ENCODE measurements at places on chromosomes 16 and 17. TPM values are rescaled to one million over a fixed set of nuclear protein-coding genes. Genes with fewer than 3 reads are reported as not detected.

DNA sequence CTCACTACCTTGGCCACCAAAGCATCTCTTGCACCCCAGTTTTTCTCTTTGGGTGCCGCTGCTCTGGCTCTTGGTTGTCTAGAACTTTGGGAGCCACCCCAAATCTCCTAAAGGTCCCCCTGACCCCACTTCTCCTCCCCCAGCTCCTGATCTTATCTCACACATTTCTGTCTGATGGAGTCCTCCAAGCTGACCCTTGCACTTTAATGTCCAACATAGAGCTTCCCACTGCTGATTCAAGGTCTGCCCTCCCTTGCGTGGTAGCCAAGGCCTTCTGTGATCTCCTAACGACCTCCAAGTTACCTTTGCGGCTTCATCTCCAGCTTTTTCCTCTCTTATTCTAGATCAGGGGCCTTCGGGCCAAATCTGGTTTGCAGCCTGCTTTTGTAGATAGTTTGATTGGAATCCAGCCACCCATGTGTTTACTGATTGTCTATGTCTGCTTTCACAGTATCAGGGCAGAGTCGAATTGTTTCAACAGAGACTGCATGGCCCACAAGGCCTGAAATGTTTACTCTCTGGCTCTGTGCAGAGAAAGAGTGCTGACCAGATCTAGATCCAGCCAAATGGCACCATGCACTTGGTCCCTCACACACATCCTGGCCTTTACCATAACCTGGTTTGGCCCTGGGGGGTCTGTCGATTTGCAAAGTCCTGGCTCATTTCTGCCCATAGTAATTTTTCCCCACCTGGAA lies 168.6 kb downstream of the HAPSTR1 start:
- DNase-seq: no peak

GRCh38 chr17:72430611-72431432 lies 310.0 kb downstream of the SOX9 start:
- DNase-seq: no peak

GRCh38 chr16:66229651-66230050 lies 136.8 kb upstream of the CDH5 start:
- DNase-seq: no peak

DNA sequence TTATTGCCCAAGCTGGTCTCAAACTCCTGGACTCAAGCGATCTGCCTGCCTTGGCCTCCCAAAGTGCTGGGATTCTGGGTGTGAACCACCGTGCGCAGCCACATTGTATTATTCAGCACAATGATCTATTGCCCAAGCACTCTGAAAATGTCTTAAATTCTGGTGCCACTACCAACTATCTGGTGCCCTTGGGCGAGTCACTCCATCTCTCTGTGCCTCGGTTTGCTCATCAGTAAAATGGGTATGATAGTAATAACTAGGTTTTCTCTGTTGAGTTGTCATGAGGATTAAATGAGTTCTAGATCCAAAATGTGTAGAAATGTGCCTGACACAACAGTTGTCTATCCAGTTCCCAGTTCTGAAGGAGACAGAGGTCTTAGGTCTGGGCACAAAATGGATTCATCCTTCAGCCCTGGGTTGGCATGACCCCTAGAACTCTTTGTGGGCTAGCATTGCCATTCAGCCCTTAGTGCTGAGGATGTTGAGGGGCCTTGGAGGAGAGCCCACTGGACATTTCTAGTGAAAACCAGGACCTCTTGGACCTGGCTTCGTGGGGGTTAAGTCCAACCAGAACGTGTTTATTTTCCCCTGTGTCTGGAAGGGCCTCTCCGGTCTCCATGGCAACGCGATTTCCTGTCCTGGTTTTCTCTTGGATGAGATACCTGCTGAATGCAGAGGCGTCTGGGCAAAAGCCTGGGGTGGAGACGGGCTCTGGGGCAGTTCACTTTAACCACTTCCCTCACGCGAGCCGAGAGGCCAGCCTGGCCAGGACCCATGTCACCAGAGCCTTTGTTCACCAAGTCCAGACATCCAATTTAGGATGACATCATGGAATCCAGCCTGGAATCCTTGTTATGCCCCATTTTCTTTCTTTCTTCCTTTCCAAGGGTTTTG lies 43.7 kb upstream of the TNRC6A start:
- DNase-seq: peak; percentile 90

DNA sequence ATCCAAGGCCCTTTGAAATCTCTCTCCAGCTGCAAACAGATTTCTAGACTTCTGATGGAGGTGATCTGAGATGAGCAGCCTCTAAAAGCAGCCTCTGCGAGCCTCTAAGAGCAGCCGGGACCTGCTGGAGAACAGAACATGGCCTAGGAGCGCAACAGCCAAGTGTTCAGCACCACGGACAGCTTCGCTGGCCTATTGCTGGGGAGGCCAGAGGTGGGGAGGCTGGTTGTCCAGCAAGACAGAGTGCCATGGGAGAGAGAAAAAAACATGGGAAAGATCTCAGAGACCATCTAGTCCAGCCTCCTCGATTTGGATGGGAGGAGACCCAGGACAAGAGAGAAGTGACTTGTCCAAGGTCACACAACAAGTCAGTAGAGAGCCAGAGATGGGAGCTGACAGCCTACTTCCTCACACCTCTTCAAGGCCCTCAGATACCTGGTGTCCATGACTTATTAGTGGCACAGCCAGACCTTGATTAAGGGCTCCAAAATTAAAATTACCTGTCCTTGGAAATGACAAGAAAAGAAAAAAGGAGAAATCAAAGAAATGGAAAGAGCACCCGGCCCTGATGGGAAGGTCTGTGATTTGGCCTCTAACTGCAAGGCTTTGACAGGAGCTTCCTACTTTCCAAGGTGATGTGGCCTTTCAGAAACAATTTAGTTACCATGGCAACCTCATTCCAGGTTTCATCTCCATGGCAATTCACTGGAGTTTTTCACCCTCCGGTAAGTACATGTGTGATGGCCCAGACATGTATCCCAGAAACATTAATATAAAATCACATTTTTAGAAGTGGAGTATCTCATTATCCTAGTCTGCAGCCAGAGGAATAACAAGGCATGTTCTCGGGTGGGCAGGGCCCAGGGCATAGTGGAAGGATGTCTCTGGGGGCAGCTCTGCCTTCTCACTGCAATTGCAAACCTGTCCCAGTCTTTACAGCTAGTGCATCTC lies 14.5 kb downstream of the RPRML start:
- DNase-seq: peak; percentile 43

DNA sequence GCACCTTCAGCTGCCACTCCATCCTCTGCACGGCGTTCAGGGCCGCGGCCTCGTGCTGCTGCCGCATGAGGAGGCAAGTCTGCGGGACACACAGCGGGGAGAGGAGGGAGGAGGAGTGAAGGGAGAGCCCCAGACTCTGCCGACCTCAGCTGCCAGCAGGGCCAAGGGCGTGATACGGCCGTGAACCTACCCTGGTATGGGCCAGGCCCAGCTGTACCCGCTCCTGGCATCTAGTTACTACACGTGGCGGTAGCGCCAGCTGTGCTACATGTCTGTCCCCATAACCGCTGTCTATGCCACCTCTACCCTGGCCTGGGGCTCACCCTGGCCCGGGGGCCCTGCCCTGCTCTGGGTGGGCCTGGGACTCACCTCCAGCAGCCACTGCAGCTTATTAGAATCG lies 51.1 kb downstream of the ZNF778 start:
- no peak for DNase-seq

DNA sequence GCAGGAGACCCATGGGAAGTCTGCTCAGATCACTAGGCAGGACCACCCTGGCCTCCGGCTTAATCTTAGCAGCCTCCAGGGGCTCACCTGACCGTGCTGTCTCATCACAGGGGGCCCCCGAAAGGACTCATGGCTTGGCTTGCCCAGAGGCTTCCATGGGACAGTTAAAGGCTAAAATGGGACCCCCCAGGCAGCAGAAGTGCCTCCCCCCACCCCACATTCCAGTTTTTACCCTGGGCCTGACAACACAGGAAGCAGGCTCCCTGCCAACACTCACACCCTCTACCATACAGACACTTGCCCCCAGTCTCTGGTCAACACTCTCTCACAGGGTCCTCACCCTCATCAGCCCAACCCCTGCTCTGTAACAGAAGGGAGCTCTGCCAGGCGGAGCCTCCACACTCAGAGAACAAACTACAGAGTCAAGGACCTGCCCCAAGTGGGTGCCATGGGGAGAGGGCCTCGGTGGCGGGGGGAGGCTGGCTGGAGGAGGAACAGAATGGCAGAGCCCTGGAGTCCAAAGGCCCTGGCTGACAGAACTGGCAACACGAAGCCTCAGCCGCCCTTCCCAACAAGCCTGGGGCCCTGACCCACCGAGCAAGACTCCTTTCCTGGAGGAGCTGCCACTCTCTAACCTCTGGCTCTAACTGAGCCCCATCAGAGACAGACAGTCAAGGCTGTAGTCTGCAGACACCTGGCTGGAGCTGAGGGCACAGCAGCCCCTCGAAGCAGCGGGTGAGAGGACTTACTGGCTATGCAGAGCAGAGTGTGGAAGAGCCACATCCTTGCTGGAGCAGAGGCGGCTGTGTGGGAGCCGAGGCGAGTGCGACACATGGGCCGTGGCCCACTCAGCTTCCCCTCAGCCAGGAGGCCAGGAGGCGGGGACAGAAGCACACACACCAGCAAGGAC lies at the start of gene ITGAE:
TSS of gene ITGAE (minus strand) at position 827 of the 910 bp plus-strand sequence. CDS start at position 783, 44 bp downstream.
- no peak for DNase-seq

GRCh38 chr16:84446084-84446483 lies 58.4 kb downstream of the MEAK7 start:
- no peak for DNase-seq

DNA sequence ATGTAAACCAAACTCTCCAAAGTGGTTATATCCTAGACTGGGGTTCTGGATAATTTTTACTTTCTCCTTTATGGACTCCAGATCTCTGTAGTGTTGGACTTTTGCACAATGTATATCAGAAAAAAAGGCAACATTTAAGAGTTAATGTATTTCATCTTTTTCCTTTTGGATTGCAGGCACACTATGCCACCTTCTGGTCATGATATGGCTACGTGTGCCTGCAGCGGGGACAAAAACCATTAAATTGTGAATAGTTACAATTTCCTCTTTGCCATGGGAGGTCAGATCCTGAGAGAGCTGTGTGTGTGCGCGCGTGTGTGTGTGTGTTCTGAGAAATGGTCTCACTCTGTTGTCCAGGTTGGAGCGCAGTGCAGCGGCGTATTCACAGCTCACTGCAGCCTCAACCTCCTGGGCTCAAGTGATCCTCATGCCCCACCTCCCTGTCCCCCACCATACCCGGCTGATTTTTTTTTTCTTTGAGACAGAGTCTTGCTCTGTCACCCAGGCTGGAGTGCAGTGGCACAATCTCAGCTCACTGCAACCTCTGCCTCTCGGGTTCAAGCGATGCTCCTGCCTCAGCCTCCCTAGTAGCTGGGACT lies 4.3 kb upstream of the SGF29 start:
- no peak for DNase-seq

DNA sequence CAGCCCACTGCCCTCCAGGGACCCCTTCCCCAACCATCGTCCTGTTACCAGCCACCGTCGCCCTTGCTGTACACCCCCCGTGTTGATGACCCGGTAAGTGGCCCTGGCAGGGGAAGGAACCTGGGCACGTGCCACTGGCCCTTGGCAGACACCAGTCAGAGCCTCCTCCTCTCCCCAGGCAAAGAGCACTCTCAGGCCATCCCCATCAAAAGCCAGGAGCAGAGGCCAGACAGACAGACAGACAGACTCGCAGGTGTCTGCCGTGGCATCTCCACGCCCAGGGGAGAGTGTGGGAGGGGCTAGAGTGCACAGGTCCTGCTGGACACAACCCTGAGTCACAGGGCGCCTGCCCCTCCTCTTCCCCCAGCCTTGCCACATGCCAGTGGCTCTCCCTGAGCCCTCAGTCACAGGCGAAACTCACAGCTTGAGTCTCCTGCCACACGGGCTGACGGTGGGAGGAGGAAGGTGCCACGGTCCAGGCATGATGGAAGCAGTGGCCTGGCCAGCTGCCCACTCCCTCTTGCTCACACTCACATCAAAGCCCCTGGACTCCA lies 7.8 kb downstream of the CLCN7 start:
- no peak for DNase-seq

DNA sequence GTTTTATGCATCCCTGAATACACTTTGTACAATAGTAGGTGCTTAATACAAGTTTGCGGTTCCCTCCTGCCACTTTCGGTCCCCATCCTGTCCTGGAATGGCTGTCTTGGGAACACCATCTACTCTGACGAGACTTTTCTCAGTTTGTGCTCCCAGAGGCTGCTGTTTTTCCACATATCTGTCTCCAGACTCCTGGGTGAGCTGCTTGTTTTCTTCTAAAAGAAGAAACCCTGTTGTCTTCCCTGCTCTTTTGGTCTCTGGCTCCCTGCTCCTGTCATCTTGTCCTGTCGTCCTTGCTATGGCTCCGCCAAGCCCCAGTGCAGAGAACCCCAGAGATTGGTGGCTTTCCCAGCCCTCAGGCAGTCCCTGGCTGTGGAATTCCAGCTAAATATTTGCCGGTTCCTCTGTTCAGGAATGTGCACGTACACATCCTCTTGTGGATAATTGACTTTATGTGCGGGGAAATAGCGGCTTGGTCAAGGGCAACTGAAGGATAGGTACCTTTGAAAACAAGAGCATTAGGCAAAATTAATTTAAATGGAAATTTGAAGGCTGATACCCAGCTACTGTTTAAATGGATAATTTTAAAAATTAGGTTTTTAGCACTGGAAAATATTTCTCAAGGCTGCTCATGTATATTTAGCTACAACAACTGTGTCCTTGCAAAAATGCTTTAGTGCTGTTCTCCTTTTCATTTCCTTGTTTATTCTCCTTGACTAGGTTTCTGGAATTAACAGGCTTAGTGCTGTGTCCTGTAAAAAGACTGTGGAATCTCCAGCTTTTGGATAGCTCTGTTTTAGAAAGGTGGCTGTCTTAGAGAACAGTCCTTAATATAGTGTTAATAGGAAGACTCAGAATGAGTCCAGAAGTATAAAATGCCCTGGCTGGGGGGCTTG lies 50.2 kb upstream of the SLC12A3 start:
- DNase-seq: no peak

DNA sequence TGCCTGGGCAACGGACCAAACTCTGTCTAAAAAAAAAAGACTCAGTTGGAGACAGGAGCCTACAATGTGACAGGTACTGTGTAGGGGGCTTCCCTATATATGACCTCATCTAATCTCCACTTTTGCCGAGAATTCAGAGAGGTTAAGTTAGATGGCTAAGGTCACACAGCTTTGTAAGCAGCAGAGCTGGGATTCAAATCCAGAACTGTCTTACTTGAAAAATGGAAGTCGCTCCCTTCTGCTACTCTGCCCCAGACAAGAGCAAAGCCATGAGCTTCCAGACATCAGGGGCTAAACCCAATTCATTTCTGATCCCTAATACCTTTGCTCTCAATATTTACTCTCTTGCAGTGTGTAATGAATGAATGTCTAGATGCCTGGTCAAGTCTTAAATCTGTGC lies 41.5 kb upstream of the ABCC12 start:
- no peak for DNase-seq

DNA sequence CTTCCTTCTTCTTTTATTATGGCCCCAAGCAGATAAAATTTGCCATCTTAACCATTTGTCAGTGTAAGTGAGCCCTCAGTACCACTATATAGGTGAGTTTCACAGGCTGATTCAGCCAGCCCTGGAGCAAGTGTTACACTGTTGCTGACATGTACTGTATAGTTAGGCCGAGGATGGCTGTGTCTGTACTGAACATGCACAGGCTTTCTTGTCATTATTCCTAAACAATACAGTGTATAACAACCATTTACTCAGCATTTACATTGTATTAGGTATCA lies 53.7 kb downstream of the AMFR start:
- DNase-seq: no peak

GRCh38 chr17:52140601-52141000 lies 17.9 kb downstream of the CA10 start:
- DNase-seq: no peak

GRCh38 chr17:47273245-47273644 lies 19.6 kb downstream of the ITGB3 start:
- DNase-seq: no peak

Gene SLC6A2
- total RNA-seq: 0.23 TPM

Gene SCO1
- 21.7 TPM for total RNA-seq

Gene DPEP3
- total RNA-seq: not detected

Gene KRT9
- not detected for total RNA-seq

Gene UBE2O
- total RNA-seq: 17.2 TPM

Gene HCRT
- not detected for total RNA-seq
